ENCODE measurements at places on chromosomes 3 and 15. TPM values are rescaled to one million over a fixed set of nuclear protein-coding genes. Genes with fewer than 3 reads are reported as not detected.

SLC12A1 gene
- not detected for polyA plus RNA-seq

SSUH2 gene
- polyA plus RNA-seq = 1.8 TPM

C3orf49 gene
- not detected for polyA plus RNA-seq

ACSBG1 gene
- 0.04 TPM for polyA plus RNA-seq

OXSM gene
- 8.9 TPM for polyA plus RNA-seq

INAFM2 gene
- 6.5 TPM for polyA plus RNA-seq

ALDH1A2 gene
- polyA plus RNA-seq = 1.6 TPM

SQOR gene
- polyA plus RNA-seq = 22.0 TPM
